ENCODE measurements at places on chromosomes 16 and 17.

- no peak for DNase-seq
Measured at GRCh38 chr16:54953461-54953860, 22.8 kb downstream of the IRX5 start.

DNA sequence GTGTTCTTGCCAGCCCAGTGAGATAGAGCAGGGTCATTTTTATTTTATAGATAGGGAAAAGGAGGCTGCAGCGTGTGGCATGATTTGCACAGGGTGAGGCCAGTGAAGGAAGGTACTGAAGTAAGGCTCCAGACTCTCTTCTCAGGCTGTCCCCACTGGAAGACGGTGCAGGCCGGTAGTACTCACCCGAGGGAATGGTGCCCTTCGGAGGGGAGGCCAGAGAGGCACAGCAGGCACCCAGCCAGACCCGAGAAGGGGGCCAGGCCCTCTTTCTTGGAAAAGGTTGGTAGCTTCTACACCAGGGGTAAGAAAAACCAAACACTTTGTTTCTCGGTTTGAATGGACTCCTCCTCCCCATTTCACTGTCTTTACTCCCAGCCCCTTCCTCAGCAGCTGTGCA, 288 bp downstream of the ANKRD40CL start:
- no peak for DNase-seq

DNA sequence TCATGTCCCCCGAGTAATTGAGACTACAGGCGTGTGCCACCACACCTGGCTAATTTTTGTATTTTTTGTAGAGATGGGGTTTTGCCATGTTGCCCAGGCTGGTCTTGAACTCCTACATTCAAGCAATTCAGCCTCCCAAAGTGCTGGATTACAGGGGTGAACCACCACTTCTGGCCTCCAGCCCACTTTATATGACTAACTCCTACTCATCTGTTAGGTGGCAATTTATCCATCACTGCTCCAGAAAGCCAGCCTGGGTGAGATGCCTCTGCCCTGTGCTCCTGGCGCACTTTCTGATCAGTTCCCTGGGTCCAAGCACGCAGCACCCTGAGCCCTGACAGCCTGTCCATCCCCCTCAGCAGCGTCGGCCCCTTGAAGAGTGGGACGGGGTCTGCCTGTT, 29.4 kb downstream of the ADAM11 start:
- no peak for DNase-seq

- DNase-seq, result no peak
Measured at GRCh38 chr17:76239538-76240274, 587 bp downstream of the RNF157 start.

- no peak for DNase-seq
Measured at GRCh38 chr16:79767421-79768275, 167.1 kb upstream of the MAF start.

GRCh38 chr17:50100480-50100883, 5.3 kb downstream of the PDK2 start:
- no peak for DNase-seq

- DNase-seq, result peak; percentile 66
Measured at GRCh38 chr16:57045694-57046381, 46.5 kb upstream of the CPNE2 start.

- peak; percentile 73 for DNase-seq
Measured at GRCh38 chr17:48954300-48954755, 9.7 kb upstream of the SNF8 start.

DNA sequence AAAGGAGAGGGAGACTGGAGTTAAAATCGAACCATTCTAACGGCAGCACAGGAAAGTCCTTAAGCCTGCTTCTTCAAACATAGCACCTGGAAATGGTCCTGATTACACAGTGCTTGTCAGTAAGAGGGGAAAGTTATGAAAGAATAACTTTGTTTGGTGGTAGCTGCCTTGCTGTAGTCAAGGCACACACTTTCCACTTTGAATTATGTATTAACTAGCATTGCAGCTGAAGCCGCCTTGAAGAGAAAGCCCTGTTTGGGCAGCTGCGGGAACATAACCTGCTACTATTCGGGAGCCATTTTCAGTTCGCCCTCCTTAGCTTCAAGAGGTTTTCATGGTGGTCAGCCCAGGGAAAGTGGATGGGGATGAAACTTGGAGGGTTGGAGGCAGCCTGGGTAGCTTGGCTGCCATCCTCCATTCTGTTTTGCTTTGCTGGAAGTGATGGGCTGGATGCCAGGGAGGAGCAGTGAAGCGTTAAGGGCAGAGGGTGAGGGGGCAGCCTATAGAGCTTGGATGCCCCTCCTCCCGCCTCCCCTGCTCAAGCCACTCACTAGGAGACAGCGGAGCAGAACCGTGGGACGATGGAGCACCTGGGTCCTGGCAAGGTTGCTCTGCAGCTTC, 5.3 kb upstream of the HAS3 start:
- DNase-seq, result no peak

DNA sequence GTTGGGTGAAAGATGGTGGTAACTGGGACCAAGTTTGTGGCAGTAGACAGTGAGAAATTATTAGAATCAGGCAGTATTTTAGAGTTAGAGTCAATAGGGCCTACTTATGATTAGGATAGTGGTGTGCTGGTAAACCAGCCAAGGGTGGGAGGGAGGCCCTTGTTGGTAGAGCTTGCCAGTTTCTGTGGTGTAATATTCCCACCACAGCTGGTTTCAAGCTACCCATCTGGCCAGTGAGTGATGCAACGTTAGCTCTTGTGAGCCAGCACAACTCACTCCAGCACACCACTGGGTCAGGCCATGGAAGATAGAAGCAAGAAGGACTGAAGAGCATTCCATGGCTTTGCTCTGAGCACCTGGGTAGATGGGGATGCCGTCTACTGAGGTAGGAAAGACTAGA, 34.9 kb downstream of the GNAO1 start:
- peak; percentile 70 for DNase-seq

DNA sequence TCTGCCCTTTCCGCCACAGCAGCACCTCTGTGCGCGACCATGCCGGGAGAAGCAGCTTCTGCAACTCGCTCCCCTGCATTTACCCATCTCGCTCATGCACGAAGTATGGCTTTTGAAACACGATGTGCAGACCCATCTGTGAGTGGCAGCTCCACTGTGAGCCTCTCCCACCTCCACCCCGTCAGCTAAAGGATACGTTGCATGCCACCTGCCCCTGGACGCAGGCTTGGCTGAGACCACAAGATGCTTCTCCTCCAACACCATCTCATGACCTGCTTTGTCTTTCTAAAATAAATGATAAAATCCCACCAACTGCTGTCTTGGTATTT, 100.9 kb downstream of the ZNF778 start:
- no peak for DNase-seq

DNA sequence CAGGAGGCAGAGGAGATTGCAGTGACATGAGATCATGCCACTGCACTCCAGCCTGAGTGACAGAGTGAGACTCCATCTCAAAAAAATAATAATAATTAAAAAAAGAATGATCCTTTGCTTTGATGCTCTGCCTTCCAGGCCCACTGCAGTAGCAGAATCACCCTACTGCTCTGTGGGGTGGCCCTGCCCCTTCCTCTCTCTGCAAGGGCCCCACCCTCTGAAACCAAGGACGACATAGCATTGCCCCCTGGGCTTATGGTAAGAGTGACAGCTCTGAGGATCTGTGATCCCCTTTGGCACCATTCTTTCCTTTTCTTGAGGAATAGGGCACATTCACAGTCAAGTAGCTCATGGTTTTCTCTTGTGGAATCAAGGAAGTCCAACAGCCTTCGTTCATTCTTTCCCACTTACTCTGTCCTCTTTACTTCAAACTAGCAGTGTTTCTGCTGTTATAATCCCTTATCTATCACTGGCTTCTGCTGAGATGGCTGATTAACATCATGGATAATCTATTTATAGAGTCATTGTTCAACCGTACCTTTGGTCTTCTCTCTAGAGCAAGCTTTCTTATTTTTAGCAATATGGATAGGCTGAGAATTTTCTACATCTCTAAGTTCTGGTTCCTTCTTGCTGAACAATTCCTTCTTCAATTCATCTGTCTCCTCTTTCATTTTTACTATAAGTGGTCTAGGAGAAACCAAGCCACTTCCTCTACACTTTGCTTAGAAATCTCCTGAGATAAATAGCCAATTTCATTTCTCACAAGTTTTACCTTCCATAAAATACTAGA, 14.1 kb downstream of the RAD51C start:
- no peak for DNase-seq

DNA sequence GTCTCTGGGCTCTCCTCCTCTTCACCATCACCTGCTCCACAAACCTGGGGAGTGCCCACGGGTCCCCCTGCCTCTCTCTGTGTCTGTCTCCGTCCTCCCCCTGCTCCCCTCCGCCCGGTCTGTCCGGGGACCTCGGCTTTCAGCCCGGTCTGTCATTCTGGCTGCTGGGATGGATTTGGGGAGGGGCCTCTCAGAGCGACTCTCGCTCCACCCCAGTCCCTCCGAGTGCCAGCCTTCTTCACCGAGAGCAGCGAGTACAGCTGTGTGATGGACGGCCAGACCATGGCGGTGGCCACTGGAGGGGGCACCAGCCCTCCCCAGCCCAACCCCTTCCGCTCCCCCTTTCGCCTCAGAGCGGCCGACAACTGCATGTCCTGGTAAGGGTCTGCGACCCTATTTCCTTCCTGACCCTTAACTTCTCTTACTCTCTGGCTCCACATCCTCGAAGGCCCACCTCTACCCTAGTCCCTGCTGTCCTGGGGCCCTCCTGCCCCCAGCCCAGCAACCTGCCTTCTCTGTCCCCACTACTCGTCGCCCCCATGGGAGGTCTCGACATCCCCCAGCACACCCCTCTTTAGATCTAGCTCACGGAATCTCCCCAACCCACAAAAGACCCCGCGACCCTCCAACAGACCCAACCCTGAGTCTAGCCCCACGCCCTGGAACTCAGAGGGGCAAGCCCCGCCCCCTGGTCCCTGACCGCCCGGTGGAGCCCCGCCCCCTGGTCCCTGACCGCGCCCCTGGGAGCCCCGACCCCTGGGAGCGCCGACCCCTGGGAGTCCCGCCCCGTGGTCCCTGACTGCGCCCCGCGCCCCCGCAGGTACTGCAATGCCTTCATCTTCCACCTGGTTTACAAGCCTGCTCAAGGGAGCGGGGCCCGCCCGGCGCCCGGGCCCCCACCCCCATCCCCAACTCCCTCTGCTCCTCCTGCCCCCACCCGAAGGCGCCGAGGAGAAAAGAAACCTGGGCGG, 5.6 kb upstream of the CXCL16 start:
- DNase-seq, result no peak

DNA sequence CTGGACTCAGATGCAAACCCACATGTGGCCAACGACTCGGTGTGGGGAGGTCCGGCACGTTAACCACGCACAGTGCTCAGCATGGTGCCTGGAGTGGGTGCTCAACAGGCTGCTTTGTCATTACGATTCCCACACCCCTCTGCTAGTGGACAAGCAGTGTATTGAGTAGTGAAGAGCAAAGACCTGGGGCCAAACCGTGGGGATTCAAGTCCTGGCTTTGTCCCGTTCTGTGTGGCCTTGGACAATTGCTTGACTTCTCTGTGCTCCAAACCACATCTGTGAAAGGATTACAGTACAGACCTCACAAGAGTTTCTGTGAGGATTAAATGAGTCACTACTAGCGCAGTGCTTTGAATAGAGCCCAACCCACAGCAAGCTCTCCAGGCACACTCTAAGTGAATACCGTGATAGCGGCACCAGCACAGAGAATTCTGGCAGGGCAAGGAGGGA, 33.8 kb downstream of the TRPV2 start:
- DNase-seq, result peak; percentile 56

GRCh38 chr16:58128181-58128631, 975 bp downstream of the CFAP20 start:
- peak; percentile 9 for DNase-seq

GRCh38 chr17:2076087-2076984, 21.4 kb downstream of the HIC1 start:
- DNase-seq, result no peak

DNA sequence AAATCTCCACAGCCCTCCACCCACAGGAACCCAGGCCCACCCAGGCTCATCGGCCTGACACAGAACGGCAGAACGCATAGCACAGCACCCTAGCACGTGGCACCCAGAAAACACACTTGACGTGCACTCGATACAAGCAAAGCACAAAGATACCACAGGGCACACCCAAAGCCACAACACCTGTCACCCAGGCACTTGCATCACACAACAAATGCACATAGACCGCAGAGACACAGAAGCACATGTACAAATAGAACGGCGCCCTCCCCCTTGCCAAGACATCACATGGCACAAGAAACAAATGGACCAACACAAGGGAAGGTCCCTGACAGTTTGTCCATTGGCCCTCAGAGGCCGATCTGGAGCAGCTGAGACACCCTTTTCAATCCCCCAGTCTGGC, 147.7 kb upstream of the WSCD1 start:
- no peak for DNase-seq

DNA sequence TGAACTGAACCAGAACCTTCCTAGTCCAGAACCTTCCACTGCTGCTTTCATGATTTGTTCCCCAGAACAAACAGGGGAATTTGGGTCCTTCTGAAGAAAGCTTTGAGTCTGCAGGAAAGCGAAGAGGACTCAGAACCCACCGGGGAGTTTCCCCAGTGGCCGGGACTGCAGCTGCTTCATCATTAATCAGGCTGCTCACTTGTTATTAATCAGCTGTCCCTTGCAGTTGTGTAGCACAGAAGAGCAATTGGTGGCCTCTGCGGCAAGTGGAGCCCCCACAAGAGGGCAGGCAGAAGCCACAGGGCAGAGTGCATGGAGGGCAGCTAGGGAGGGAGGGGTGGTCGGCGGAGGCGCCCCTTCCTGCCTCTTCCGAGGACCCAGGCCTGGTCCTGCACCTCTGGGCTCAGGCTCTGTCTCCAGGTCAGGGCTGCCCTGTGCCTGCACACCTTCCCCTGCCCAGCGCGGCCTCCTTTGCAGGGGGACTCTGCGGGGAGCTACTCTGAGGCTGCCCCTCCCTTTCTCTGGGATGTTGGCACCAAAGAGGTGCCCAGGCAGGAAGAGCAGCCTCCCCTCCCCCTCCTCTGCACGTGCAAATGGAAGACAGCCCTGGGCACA, 6.9 kb downstream of the CCL17 start:
- no peak for DNase-seq

GRCh38 chr17:9647014-9647413, 1.7 kb downstream of the USP43 start:
- no peak for DNase-seq

DNA sequence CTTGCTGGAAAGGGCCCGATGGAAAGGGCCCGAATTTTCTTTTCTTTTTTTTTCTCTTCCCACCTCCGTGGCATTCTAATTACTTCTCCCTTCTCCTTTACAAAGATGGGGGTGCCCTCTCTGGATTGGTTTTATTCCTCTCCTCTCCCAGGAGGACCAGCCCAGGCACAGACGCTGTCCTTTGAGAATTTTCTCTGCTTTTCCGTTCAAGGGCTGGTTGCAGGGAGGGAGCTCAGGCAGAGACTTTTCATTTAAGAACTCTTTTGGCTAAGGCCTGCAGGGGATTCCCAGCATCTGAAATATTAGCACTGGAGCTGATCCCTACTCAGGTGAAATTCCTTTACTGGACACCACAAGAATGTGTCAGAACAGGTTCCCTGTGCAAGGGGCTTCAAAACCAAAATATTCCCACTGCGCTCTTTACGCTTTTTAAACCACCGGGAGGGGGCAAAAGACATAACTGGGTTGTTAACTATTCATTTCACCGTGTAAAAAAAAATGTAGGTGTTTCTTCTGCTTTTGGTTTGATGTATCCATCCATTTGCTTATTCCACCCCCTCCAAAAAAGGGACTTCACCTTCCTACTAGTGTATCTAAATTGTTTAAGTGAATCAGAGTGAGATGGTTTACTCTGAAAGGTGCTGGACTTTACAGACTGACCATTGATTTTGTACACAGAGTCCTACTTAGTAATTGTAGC, 1.4 kb downstream of the NFAT5 start:
- DNase-seq, result peak; percentile 52

GRCh38 chr17:6043405-6043804, 26.8 kb upstream of the WSCD1 start:
- no peak for DNase-seq
